ENCODE measurements at places on chromosomes 5 and 9.
A peak's percentile ranks its signal among the peaks of the same experiment; 100 is the strongest.

GRCh38 chr9:124795881-124796431, 19.0 kb downstream of the OLFML2A start:
- DNase-seq, result no peak

GRCh38 chr5:93062548-93062947, 518.5 kb downstream of the NR2F1-AS1 start:
- DNase-seq, result no peak

- peak; percentile 59 for DNase-seq
Measured at GRCh38 chr5:152271420-152271819, 133.7 kb downstream of the NMUR2 start.

GRCh38 chr9:18071651-18072060, 402.3 kb upstream of the ADAMTSL1 start:
- DNase-seq, result no peak

DNA sequence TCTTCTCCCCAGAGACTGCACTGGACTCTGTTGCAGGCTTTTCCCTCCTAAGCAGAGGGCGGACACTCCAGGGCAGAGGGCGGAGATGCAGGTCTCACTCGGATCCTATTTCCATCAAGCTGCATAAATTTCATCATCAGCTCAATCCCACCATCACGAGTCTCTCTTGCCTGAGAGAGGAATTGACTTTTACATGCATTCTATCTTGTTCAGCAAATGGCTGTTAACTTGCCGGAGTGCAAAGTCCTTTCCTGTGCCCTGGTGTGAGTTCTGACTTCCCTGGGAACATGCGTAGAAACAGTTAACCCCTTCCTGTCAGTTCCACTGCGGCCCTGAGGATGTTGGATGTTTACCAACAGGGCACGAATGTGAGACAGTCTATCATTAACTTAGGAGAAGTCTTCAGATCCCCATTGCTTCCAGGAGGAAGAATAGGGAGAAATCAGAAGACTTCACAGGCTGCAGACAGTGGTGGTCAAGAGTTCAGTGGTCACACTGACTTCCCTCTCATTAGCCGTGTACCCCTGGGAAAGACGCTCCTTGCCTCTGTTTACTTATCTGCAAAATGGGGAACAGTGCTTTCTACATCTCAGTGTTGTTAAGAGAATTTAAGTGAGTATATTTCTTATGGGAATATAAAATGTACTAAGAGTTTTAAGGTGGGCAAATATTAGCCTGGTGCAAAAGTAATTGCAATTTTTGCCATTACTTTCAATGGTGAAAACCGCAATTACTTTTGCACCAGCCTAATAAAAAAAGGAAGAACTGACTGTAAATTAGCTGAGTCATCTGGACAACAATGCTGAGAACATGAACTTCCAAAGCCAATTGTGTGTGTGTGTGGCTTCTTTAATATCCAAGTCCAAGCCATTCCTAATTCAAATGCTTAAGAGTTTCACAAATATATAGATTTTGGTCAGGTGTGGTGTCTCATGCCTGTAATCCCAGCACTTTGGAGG, 248.0 kb downstream of the DRD1 start:
- DNase-seq, result peak; percentile 36

GRCh38 chr5:179187681-179188575, 127.8 kb downstream of the ZNF354C start:
- no peak for DNase-seq

GRCh38 chr9:35114113-35114839, 1.4 kb downstream of the ATOSB start:
- peak; percentile 98 for DNase-seq
